ENCODE measurements at places on chromosomes 7 and 10.

GRCh38 chr10:43044961-43045621 lies 31.8 kb upstream of the RET start:
- H3K36me3 ChIP-seq = no peaks in the 10 kb centered on the region
- H3K4me3 ChIP-seq = no peak overlapping the region
- H3K27me3 ChIP-seq = no peaks in the 10 kb centered on the region
- H3K27ac ChIP-seq = no peak overlapping the region

GRCh38 chr10:119643306-119644204 lies 7.6 kb upstream of the BAG3 start:
- no peaks in the 10 kb centered on the region for H3K4me1 ChIP-seq
- peak overlapping the region; percentile 35 for H3K27ac ChIP-seq
- no peaks in the 10 kb centered on the region for H3K36me3 ChIP-seq

GRCh38 chr10:12165036-12165435 lies 30.7 kb downstream of the NUDT5 start:
- H3K4me1 ChIP-seq = no peaks in the 10 kb centered on the region
- no peak for DNase-seq
- no peak overlapping the region for H3K4me3 ChIP-seq
- no peaks in the 10 kb centered on the region for H3K36me3 ChIP-seq
- H3K27ac ChIP-seq = no peak overlapping the region

GRCh38 chr10:122286867-122287266 lies 15.8 kb downstream of the BTBD16 start:
- H3K27me3 ChIP-seq = no peaks in the 10 kb centered on the region
- H3K4me3 ChIP-seq = no peak overlapping the region
- no peak overlapping the region for H3K27ac ChIP-seq
- DNase-seq = no peak
- H3K4me1 ChIP-seq = no peaks in the 10 kb centered on the region

- no peak for DNase-seq
- no peak overlapping the region for H3K4me3 ChIP-seq
- H3K4me1 ChIP-seq = no peaks in the 10 kb centered on the region
- H3K36me3 ChIP-seq = no peaks in the 10 kb centered on the region
- no peaks in the 10 kb centered on the region for H3K27me3 ChIP-seq
- H3K27ac ChIP-seq = no peak overlapping the region
Observed at GRCh38 chr7:14380881-14381280, 391.4 kb upstream of the ETV1 start.

All from uterus (tissue), 4 donors.